ENCODE measurements at places on chromosomes 4 and X. TPM values are rescaled to one million over a fixed set of nuclear protein-coding genes. Genes with fewer than 3 reads are reported as not detected.

- no peak for DNase-seq
These were observed 17.1 kb upstream of the CD40LG start for GRCh38 chrX:136630881-136631280.

- no peak for DNase-seq
These were observed 13.2 kb upstream of the SYTL5 start for GRCh38 chrX:37993176-37993575.

- no peak for DNase-seq
These were observed 105.8 kb upstream of the DCAF12L1 start for GRCh38 chrX:126658447-126658846.

DNA sequence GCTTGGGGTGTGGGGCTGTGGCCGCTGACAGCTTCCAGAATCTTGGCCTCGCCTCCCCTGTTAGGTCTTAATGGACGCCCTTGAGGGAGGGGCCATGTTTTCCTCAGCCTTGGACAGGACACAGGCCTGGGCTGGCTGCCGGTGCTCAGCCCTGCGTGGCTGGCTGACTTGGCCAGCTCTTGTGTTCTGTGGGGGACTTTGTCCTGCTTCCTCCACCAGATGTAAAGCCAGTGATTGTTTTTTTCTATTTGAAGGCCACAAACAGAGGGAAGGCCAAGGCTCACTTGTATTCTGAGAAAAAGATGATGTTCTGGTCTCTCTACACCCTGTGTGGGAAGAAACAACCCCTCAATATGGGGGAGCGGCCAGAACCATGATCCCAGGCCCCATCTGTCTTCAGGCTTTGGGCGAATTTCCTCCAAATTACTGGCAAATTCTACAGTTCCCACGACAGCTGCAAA, 71.3 kb downstream of the HTRA3 start:
- DNase-seq, result no peak

GRCh38 chr4:36303426-36304137, 22.2 kb downstream of the DTHD1 start:
- peak; percentile 27 for DNase-seq

GRCh38 chr4:35772291-35772690, 472.0 kb downstream of the ARAP2 start:
- DNase-seq, result no peak

- DNase-seq, result no peak
These were observed 914.2 kb upstream of the LCORL start for GRCh38 chr4:18935659-18936345.

DNA sequence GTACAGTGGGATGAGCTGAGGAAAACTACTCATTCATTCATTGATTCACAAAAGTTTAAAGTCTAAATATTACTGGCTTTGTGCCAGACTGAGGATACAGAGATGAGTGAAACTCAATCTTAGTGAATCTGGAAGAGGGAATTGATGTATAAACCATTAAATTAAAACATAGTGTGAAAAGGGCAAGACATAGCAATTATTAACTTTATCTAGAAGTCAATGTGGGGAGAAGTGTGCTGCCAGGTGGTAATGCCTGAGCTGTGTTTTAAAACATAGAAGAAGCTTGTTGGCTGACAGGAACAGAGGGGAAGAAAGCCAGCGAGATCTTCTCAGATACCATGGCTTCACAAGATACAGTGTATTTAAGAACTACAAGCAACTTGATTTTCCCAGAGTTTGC, 153.4 kb downstream of the BMPR1B start:
- DNase-seq, result no peak

DNA sequence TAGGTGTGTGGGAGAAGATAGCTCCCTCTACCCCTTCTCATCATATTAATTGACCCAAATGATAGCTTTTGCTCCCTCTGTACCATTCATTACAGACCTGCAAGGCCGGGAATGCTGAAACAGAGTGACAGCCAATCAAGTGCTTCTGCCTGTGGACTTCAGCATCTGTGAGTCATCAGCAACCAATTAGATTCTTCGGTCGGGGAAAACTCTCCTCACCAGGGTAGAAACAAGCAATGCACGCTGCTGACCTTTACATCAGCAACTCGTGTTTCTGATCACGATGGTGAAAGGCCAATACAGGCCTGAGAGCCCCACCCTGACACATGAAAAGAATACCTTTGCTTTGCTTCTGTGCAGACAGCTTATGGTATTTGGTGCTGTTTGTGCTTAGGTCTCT, 347.2 kb upstream of the DDX53 start:
- no peak for DNase-seq

The TMEM164 gene
- 12.0 TPM for total RNA-seq

The RHOXF1 gene
- not detected for total RNA-seq

The AMBN gene
- not detected for total RNA-seq

The FATE1 gene
- not detected for total RNA-seq

The CENPVL1 gene
- total RNA-seq, result not detected

The GK2 gene
- total RNA-seq, result not detected

The ADGRL3 gene
- not detected for total RNA-seq

The DSPP gene
- total RNA-seq, result not detected

The CCNB3 gene
- 0.37 TPM for total RNA-seq
